ENCODE measurements at places on chromosomes 2 and 18. TPM values are rescaled to one million over a fixed set of nuclear protein-coding genes. Genes with fewer than 3 reads are reported as not detected.

GRCh38 chr18:31156821-31157763, 5.6 kb downstream of the DSC1 start:
- no peak for DNase-seq

DNA sequence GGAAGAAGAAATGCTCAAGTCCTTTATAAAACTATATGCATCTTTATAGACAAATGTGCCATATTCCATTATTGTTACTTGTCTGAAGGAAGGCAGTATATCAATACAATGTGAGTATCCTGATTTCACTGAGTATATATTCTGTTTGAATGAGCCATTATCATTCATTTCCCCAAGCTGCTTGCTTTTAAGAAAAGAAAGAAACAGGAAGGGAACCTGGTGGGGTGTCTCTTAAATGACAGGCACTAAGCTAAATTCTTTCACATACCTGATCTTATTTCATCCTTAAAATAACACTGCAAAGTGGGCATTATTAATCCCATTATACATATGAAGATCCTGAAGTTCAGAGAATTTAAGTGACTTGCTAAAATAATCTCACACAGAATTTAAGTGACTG, 307.9 kb downstream of the SLC8A1 start:
- no peak for DNase-seq

DNA sequence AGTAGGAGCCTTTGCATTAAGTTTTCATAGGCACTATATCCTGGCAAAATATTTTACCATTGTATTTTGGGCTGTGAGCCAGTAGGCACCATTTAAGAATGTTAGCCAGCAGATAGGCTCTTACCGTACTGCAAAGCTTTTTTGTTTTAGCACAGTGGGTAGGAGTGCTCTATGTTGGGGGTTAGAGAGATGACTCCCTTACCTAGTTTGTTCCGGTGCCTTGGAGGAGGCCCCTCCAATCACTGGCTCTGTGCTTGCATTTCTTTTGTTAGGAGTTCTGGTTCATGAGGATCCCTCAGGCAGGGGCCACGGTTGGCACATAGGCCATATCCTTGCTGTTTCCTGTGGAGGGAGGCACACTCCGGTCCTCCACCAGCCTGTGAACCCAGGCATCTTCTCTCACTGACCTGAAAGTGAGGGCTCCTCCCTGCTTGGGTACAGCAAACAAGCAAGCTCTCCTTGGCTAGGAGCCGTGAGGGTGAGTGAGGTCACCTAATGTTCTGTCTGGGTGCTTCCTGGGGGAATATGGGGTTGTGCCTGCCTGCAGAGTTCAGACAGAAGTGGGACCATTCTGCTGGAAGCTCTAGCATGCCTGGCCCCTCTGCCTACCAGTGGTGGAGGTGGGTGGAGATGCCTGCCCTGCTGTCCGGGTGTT, 29.8 kb downstream of the LTBP1 start:
- no peak for DNase-seq

DNA sequence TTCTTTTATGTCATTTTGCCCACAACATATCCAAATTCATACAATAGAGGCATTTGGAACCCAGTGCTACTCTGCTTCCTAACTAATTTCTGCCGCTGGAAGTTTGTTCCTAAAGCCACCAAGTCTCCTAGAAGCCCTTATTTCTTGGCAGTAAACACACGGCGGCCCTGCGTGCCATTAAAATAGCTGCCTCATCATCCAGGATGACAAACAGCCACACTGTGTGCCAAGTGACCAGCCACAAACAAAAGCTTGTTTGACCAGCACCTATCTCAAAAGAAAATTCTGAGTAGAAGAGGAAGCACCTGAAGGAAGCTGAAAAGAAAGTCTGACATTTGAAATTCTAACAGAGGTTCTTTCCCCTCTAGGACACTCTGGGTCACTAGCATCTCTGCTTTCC, 64.2 kb downstream of the BCL11A start:
- no peak for DNase-seq

DNA sequence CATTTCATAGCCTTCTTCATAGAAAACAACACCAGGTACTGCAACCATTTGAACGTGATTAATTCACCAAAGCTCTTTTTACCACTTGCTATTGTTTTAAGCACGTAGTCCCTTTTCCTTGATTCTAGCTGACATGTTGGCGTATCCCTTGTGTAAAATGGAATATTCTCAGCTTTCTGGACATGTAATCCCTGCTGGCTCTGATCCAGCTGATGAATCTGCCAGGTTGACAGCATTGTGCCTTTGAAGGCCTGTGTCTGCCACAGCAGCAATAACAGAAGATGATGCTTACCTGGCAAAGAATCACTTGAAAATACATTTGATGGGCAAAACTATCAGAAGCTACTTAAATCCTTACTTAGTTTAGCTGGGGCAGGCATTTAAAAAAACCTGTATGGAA, 81.0 kb upstream of the CCDC150 start:
- DNase-seq: no peak

GRCh38 chr2:222671259-222672067, at the start of gene MOGAT1:
MOGAT1 (plus strand) TSS chr2:222671658; CDS start chr2:222671786, 128 bp downstream.
- peak; percentile 81 for DNase-seq

DNA sequence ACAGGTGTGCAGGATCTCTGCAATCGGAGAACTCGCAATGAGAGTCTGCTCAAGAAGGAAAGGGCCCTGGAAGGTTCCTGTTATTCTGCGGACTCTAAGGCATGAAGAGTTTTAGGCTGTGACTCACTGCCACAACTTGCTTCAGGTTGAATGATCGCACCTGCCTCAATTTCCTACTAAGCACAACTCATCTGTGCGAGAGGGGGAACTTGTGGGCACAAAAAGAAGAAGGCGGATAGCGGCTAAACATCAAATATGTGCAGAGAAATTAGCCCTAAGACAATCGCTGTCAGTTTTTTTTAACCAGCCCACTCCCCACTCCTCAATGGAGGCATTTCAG, 14.0 kb upstream of the CREG2 start:
- DNase-seq: no peak

GRCh38 chr2:146212602-146213001, 1632.2 kb upstream of the ACVR2A start:
- DNase-seq: no peak

The PSMA8 gene
- total RNA-seq: 0.14 TPM

- no peak for DNase-seq
Observed at GRCh38 chr2:54204476-54204875, 51.6 kb downstream of the TSPYL6 start.

DNA sequence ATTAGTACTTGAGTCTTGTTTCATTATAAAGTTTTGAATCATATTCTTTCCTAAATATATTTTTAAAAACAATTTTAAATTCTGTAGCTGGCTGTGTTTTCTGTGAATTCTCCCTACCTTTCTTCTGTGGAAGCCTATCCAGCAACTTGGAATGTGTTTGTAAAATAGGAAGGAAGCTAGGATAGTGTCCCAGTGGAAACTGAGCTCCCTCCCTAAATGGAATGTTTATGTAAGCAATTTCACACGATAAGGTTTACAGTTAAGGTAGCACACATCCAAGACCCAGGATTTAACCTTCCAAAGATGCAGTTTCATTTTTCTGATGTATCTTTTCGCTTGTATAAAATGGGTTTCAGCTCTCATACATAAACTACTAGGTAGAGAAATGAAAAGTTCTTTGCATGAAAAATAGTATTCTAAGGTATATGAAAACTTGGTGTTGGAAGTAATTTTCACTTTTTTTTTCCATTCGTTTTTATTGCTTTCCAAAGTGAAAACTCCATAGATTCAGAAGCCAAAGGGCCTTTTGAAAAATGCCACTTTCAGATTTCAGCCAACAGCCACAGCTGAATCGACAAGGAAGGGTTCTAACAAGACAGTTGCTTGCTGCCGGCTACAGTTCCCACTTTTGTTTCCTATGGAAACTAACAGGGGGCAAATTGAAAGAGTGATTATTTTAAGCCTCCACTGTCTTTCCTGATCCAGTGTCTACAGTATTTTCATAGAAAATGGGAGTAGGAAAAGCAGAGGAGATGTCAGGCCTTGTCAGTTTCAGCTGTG, 405.1 kb upstream of the POU3F3 start:
- no peak for DNase-seq

The RSAD2 gene
- 3.3 TPM for total RNA-seq

GRCh38 chr2:30441023-30441422, 6.0 kb upstream of the LCLAT1 start:
- no peak for DNase-seq

The SERPINB12 gene
- not detected for total RNA-seq

DNA sequence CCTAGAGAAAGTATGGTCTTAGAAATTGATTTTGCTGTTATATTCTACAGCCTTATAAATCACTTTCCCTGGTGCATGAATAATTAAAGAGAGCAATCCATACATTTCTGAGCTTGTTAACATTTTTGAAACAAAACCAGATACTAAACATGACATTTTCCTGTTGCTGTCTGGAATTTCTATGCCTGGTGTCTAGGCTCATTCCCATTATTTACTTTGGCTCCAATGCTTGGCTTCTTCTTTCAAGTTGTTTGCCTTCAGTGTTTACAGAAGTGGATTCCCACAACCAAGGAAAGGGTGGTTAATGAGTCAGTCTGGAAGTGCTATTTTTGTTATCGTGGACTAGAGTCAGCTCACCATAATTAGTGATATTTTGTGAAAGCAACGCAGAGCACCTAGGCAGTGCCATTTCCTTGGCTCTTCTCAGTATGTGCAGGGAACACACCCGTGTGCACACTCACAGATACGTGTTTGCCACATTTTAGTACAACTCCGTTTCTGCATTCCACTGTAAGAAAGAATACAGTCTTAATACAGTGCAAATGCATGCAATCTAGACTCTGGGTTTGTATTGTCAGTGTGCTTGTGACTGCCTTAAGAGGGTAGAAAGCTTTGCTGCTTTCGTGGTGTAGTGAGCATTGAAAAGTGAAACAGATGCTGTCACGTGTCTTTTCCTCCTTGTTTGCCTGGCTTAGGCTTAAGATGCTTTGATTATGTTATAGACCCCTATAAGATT, 185.0 kb upstream of the RASGRP3 start:
- no peak for DNase-seq

The COL3A1 gene
- 72.7 TPM for total RNA-seq

The RAMP1 gene
- 139 TPM for total RNA-seq

DNA sequence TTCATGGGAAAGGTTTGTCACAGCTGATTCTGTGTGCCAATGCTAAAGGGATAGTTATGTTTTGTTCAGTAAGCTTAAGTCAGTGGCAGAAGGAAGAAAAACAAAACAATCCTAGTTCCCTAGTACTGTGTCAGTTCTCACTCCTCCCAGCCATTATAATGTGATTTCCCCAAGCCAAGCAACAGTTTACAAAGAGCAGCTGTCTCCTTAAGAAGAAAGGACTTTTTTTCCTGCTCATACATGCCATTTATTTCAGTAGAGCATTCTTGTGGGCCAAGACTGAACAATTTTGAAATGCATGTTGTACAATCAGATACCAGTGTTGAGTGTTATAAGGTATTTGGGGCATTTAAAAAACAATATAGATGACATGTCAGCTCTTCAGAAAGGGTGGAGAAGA, 52.1 kb downstream of the NEMP2 start:
- DNase-seq: no peak

The DOCK10 gene
- total RNA-seq: 2.3 TPM

GRCh38 chr2:34011684-34012083, 412.6 kb upstream of the FAM98A start:
- DNase-seq: no peak

The GALR1 gene
- not detected for total RNA-seq

The GDF7 gene
- 0.46 TPM for total RNA-seq

The COL5A2 gene
- total RNA-seq: 10.5 TPM

The NCK2 gene
- 32.9 TPM for total RNA-seq
